ENCODE measurements at places on chromosomes 1 and 21. TPM values are rescaled to one million over a fixed set of nuclear protein-coding genes. Genes with fewer than 3 reads are reported as not detected.

DNA sequence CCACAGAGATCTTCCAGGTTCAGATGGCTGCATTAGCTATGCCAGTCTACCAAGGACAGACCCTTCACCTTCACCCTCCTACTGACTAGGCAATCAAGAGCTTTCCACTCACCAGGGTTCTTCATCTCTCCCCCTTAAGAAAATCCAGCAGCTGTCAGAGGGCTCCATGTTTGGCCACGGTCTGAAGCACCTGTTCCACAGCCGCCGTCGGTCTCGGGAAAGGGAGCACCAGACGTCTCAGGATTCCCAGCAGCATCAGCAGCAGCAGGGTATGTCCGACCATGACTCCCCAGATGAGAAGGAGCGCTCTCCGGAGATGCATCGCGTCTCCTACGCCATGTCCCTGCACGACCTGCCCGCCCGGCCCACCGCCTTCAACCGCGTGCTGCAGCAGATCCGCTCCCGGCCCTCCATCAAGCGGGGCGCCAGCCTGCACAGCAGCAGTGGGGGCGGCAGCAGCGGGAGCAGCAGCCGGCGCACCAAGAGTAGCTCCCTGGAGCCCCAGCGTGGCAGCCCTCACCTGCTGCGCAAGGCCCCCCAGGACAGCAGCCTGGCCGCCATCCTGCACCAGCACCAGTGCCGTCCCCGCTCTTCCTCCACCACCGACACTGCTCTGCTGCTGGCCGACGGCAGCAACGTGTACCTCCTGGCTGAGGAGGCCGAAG is 13.8 kb downstream of the TMCC2 start:
- no peak for DNase-seq

DNA sequence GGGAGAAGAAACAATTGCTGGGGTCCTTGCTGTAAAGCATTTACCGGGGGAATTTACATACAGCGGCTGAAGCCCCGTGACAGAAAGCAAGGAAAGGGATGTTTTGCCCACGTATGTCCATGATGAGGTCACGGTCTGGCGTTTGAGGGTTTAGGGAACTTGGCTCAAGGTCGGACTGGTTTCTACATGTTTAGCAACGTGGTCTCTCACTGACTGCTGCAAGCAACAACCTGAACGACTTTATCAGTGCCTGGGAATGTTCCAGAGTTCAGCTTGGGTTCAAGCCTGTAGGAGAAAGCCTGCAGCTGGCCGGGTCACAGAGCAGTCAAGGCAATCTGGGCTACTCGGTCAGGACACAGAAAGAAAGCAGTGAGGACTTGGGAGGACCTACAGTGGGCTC is 323.3 kb downstream of the AJAP1 start:
- no peak for DNase-seq

GRCh38 chr1:205353612-205354011 is 3.1 kb downstream of the KLHDC8A start:
- DNase-seq, result no peak

GRCh38 chr1:11685210-11685752 is 4.3 kb upstream of the MAD2L2 start:
- no peak for DNase-seq

DNA sequence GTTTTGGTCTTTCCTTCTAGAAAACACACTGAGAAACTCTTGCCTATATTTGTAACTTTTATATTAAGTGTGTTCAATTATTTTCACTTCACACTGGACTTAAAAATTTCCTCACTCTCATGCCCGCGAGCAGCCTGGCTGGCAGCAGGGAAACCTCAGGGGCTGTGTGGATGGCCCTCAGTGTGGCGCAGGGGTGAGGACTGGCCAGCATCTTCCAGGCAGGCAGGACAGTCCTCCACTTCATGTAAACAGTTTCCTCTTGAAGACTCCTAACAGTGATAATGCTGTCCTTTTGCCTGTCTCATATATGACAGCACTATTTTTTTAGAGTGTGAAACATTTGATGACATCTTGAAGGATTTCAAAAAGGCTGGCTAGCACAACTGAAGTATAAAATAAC is 618.6 kb downstream of the KIF26B start:
- no peak for DNase-seq

DNA sequence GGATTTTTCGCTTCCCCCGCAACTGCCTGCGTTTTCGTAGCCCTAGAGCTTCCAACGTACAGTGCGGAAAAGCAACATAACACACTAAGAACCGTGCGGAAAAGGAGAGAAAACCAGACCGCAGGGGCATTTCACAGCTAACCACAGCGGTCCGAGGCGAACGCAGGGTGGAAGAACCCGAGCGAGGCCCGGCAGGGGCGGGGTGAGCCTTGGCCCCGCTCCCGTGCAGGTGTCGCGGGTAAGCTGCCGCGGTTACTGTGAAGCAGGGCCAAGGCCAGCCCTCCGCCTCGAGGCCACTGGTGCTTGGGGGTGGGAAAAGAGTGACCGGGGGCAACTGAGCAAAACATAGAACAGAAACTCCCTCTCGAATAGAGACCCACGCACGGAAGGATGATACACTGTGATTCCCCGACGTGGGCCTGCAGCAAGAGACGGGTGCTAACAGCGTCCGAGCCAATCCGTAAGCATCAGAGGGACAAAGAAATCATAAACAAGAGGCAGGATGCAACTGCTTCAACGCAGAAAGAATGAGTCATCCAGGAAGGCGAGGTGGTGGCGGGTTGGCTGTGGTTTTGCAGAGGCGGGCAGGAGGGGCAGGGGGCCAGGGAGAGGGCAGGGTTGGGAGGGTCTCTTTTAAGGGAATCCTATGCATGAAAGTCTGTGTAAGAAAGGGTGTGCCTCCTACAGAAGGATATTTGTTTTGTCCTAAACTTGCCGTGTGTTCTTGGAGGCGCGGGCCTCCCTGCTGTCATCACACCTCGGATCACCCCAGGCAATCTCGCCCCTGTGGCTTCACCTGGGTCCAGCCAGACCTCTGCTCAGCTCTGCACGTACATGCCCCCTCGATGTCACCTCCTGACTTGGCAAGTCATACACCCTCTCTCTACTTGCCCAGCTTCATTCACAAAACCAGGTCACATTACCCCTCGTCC is 7.3 kb downstream of the GNG4 start:
- peak; percentile 88 for DNase-seq

GRCh38 chr21:45551316-45551715 is 9.1 kb upstream of the SLC19A1 start:
- DNase-seq, result peak; percentile 80

Gene SLC44A3
- 1.1 TPM for total RNA-seq

- no peak for DNase-seq
These were observed 651 bp downstream of the ZBTB8A start for GRCh38 chr1:32539584-32540571.

- no peak for DNase-seq
These were observed 64.3 kb downstream of the ANKRD13C start for GRCh38 chr1:70290218-70290617.

GRCh38 chr21:26965040-26965906 is 1.6 kb downstream of the ADAMTS5 start:
- no peak for DNase-seq

Gene CSDE1
- total RNA-seq, result 331 TPM

- no peak for DNase-seq
These were observed 22.1 kb downstream of the MATN1 start for GRCh38 chr1:30701258-30701633.

DNA sequence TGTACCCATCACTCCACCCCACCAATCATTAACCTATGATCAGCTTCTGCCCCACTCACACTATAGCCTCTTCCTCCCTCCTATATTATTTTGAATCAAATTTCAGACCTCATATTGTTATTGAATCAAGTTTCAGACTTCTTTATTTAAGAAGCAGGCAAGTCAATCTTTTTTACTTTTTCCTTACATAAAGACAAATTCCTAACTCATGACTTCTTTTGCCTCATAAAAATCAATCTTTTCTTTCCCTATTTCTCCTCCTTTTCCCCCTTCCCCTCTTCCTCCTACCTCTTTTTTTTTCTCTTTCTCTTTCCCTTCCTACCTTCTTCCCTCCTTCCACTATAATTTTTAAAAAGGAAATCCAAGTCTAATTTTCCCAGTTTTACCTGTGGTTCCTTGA is 4.3 kb upstream of the RWDD3 start:
- no peak for DNase-seq

DNA sequence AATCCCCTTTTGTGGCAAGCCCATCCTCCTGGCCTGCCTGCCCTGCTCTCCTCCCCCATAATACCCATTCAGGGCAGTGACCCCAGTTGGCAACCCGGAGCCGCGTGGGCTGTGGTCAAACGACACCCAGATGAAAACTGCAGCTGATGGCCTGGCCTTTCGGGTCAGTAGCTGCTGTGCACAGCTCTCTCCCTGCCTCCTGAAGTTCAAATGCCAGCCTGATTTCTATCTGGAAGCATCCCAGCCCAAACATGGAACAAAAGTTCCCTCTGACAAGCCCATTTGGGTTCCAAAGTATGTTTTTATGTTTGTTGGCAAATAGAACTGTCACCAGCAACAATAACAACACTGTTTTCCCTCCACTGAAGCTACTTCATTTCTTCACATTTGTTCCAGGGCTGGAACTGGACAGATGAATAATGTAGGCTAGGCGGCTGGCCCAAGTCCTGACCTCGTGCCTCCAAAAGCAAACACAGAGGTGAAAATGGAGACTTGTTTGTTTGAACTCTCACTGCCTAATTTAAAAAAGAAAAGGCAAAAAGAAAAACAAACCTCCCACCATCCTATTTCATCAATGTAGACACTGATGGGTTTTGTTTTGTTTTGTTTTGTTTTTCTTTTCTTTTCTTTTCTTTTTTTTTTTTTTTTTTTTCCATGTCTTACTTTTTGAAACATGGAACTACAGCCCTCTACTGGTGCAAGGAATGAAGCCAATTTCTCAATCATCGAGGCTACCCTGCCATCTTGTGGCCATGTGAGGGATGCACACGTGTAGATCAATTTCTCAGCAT is 179.0 kb downstream of the ADSS2 start:
- DNase-seq, result peak; percentile 86

GRCh38 chr1:182702826-182703524 is 18.6 kb upstream of the RGS8 start:
- DNase-seq, result no peak

DNA sequence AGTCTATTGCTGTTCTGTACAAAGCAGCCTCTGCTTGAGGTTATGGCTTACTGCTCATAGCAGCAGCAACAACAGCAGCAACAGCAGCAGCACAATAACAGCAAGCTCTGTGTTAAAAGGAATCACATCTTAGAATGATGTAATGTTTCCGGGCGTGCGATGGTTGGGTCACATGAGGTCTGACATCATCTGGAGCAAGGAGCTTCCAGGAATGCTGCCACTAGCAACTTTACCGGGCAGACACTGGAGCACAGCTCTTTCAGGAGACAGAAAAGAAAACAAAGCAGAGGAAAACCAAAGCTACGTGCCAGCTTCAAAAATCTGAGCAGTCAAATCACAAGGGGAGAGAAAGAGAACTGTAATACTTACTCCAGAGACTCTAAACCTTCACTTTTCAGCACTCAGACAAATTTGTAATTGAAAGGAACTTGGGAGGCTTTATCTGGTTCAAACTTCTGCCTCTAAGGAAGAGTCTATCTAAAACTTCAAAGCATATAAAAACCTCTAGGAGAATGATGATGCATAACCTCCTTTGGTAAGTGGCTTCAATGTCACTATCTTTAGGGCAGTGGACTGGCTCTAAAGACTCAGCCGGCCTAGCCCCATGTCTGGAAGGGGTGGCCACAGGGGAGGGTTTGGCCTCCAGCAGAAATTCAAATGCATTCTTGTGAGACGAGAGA is 28.3 kb upstream of the RAB3GAP2 start:
- DNase-seq, result peak; percentile 96

DNA sequence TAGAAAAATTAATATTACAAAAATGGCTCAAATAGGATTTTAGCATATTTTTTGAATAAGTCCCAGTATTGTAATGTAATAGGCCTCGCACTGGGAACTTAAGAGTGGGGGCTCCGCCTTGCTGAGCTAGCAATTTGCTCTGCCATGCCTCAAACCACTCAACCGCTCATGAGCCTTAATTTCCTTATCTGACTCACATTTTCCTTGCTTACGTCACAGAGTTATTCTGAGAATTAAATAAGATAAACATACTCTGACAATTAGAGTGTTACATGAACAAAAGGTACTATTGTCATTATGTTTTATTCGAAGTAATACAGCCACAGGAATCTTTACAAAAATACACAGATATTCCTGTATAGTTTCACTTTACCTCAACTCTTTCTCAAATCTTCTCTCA is 108.1 kb downstream of the SLC44A5 start:
- DNase-seq, result peak; percentile 79

- no peak for DNase-seq
These were observed 21.8 kb upstream of the TNFRSF1B start for GRCh38 chr1:12144969-12145368.

Gene IL20
- total RNA-seq, result not detected

DNA sequence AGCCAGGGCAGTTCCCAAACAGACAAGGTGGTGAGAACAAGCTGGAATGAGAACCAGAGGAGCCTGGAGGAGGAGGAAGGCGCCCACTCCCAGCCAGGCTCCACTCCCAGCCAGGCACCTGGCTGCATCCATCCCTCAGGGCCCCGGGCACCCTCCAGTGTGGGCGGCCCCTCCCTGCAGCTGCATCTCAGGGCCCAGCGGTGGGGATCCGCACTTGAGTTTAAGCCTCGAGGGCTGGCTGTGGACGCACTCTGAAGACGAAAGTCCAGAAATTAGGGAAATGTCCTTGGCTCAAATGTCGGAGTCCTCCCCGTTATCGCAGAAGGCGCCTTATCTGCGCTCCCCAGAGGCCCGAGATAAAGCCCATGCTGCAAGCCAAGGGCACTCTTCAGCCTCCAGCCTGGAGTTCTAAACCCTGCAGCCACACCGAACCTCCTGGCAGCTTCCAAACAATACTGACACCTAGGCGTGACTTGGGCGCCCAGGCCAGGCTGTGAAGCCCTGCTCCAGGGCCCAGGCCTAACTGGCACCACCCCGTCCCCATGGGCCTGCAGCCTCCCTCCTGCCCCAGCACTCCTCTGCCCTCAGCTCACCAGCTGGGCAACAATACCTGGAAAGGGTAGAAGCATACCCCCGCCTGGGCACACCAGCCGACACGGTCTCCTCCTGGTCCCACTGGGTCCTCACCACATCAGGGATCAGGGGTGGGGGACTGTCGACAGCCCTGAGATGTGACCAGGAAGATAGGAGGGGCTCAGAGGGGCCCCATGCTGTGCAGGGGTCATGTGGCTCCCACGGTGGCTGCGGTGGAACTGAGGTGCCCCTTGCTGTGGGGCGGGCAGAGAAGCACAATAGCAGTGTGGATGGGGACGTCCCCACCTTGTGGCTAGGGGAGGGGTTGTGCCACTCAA is 184.8 kb upstream of the VAMP3 start:
- no peak for DNase-seq

DNA sequence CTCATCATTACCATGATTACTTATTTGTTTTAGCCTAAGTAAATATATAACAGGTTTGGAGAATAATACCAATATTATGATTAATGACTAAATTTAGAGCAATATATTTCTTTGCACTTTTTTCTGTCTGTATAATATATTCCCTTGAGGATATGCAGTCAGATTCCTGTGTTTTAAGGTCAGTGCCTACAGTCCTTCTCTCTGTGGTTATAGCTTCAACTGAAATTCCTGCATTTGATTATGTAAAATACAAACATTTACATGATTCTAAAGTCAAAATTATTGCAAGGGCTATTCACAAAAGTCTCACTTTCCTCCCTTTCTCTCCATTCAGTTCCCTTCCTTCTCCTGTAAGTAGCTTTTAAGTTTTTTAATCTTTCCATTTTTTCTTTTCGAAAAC is 142.9 kb upstream of the COL6A1 start:
- no peak for DNase-seq

- no peak for DNase-seq
These were observed 4.2 kb upstream of the KPRP start for GRCh38 chr1:152753586-152753985.

Gene IL12RB2
- total RNA-seq, result not detected

Gene AMY2A
- not detected for total RNA-seq

Gene SELL
- total RNA-seq, result 5.0 TPM
